ENCODE measurements at places on chromosomes 12 and 14. TPM values are rescaled to one million over a fixed set of nuclear protein-coding genes. Genes with fewer than 3 reads are reported as not detected.

NRXN3 gene
- total RNA-seq = 21.9 TPM

DNA sequence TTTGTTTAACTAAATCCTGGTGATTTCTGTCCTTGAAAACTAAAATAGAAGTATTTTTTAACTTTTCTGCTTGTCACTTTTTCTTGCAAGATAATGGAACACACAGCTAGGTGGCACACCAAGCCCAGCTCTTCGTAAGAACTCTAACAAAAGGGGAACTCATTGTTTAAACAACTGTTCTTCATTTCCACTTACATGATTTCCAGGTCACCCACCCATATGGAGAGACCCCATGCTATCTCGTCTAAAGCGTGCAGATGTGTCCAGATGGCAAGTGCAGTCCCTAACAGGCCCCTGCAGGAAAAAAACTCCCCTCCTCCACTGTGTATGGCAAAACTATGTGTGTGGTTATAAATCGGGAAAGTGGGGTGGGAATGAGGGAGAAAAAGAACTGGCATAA lies 43.3 kb upstream of the NT5DC3 start:
- DNase-seq = peak; percentile 23

MAP4K5 gene
- 57.6 TPM for total RNA-seq

GRCh38 chr14:39268393-39268792 lies 34.7 kb downstream of the MIA2 start:
- DNase-seq = no peak

GRCh38 chr14:52313903-52314594 lies at the start of gene PTGER2:
TSS of gene PTGER2 (plus strand) at chr14:52314312. CDS start at chr14:52314549, 237 bp downstream.
- peak; percentile 81 for DNase-seq

IRF2BPL gene
- total RNA-seq = 23.7 TPM

DNA sequence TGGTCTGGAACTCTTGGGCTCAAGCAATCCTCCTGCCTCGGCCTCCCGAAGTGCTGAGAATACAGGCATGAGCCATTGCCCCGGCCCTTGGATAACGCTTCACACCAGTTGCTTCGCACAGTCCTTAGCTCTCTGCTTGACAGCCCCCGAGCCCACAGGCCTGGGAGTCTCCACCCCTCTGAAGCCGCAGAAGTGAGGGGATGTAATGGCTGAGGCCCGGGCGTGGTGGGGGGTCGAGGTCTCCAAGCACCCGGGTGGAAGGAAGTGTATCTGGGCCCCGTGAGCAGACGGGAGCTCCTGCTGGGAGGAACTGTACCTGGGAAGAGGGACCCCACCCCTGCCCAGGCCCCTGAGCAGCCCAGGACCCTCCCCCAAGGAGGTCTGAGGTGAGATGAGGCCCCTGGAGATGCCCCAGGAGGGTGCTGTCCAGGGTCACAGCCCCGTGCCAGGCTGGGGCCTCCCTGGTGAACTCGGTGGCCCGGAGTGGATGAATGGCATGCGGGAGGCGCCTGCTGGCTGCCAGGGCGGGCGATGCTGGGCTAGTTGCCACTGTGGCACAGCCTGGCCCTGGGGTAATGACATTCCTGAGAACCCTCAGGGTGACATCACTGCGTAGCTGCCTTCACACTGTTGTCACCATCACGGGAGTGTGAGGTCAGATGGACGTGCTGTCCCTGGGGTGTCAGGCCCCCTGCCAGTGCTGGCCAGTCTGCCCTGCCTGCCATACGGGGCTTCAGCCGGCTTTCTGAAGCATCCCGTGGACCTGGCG lies 48.9 kb downstream of the KIF26A start:
- DNase-seq = no peak

DNA sequence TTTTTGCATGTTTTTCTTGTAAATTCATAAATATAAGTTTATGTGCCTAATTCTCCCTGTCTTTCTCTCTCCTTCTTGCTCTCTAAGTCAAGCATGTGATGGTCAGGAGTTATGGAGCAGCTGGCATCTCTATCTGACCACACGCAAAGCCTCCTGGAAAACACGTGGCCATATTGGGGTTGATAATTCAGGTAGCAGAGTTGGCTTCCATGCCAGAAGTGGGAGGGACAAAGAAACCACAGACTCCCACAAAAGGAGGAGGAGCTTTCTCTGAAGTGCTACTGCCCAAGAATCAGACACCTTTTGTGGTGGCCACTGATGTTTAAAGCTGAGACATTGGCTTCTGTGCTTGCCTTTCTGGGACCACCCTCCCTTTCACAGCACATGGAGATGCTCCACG lies 517.6 kb upstream of the TMEM132C start:
- DNase-seq = no peak

- no peak for DNase-seq
Measured at GRCh38 chr12:39173726-39174125, 268.3 kb upstream of the CPNE8 start.

LMNTD1 gene
- total RNA-seq = 2.5 TPM

OVCH1 gene
- 0.66 TPM for total RNA-seq

GPX2 gene
- total RNA-seq = not detected

ACVR1B gene
- total RNA-seq = 16.1 TPM

PPP4R4 gene
- total RNA-seq = 8.8 TPM

DNA sequence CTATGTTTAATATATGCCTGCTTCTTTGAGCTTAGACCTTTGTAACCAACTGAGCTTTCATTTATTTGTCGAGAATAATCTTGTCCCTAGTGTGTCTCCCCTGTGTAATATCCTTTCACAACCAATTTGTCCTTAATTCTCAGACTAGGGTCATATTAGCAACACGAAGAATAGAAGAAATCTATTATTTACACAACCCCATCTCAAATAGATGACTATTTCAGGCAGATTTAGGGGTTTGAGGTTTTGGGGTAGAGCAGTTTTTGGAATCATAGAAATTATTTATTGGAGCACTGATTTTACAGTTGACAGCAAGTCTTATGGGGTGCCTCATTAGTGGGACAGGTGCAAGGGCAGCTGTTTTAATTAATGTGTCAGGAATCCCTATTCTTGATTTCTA lies 91.2 kb upstream of the ANO4 start:
- no peak for DNase-seq

DNA sequence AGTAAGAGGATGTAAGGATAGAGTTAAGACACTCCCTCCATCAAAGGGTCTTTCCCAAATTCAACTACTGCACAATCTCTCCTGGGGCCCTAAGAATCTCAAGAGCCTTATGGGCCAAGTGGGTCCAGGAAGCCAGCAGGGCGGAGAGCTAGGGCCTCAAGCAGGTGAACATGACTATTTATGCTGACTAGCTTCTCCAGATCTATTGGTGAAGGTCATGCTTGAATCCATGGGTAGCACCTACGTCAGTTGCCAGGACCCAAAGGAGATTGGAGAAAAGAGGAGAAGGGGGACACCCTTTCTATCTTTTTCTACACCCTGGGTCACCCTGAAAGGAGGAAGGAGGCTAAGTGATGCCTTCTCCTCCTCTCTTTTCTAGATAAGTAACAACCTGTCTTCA lies 534.2 kb upstream of the MIS18BP1 start:
- no peak for DNase-seq

- DNase-seq = no peak
Measured at GRCh38 chr12:47216150-47216677, 136.5 kb upstream of the AMIGO2 start.

ACADS gene
- 11.9 TPM for total RNA-seq

DNA sequence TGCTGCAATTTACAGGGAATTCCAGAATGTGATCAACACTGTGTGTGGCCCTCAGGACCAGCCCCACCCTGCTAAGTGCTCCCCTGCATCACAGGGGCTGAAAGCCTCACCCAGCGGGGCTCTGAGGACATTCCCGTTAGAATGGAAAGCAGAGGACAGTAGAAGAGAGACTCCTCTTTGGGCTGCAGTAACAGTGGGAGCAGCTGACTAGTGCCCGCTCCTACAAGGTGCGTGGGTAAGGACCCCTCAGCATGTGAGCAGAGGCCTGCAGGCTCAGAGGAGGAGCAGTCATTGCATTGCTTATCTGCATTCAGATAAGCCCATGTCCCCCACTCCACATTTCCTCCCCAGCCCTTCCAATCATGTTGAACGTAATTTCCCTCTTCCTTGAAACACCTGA lies 120.1 kb downstream of the ITPR2 start:
- no peak for DNase-seq

RERG gene
- total RNA-seq = 17.5 TPM

- no peak for DNase-seq
Measured at GRCh38 chr14:102591372-102591943, 991 bp upstream of the RCOR1 start.

GRCh38 chr12:10207136-10207535 lies 5.5 kb upstream of the GABARAPL1 start:
- DNase-seq = no peak

PWP1 gene
- total RNA-seq = 49.2 TPM

TAS2R30 gene
- 5.7 TPM for total RNA-seq

GRCh38 chr14:64844272-64844671 lies 35.4 kb downstream of the SPTB start:
- no peak for DNase-seq

CPNE6 gene
- total RNA-seq = 55.7 TPM

PRR4 gene
- 11.8 TPM for total RNA-seq

DNA sequence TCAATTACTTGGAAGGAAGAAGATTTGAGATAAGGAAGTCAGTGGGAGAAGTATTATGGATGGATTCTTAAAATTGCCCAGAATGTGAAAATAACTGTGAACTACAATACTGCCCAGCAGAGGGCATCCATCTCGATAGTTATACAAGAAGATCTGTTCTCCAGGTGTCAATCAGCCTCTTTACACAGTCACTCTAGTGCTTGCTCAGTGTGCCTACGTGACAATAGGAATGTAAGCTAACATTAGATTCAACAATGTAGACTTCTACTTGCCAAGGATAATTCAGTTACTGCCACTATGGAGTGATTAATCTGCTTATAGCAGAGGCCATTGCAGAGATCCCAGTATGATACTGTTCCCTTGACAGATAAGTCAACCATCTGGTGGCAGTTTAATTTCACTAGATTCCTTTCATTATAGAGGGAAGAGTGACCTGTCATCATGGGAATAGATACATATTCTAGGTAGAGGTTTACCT lies 10.6 kb upstream of the MAP4K5 start:
- no peak for DNase-seq

ACOT6 gene
- total RNA-seq = 0.11 TPM

POTEG gene
- not detected for total RNA-seq

DNA sequence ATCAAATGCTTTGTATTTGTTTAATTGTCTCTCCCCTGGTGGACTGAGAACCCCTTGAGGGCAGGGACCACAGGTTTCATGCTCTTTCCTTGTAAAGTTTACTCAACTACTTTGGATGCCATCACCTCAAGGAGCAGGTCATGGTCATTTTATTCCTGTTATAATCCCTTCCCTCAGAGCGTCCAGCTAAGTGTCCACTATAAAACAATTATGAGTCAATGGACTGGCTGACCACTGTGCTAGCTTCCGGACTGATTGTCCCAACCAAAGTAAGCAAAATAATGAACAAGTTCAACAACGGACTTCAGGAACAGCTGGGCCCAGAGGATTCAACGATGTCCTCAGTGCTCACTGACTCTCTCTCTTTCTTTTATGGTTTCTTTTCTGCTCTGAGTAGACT lies 18.2 kb downstream of the AK7 start:
- no peak for DNase-seq

- DNase-seq = no peak
Measured at GRCh38 chr14:22106700-22107697, 433.4 kb upstream of the OR4E1 start.

ANHX gene
- total RNA-seq = not detected

DNA sequence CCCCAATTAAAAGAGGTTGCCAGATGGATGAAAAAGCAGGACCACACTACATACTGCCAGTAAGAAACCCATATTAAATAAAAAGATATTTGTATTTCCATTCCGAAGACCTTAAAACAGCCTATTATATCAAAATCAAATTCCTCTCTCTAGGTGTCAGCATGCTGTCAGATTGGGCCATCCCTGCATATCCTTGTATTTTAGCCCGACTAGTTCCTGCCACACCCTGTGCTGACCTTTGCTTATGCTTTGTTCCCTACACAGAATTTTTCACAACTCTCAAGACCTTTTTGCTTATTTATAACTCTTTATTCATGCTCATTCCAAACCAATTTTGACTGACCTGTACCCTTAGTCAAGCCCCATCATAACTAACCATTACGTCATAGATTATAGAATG lies 12.8 kb downstream of the GSKIP start:
- no peak for DNase-seq

- no peak for DNase-seq
Measured at GRCh38 chr12:128286970-128287369, 20.0 kb downstream of the TMEM132C start.

DNA sequence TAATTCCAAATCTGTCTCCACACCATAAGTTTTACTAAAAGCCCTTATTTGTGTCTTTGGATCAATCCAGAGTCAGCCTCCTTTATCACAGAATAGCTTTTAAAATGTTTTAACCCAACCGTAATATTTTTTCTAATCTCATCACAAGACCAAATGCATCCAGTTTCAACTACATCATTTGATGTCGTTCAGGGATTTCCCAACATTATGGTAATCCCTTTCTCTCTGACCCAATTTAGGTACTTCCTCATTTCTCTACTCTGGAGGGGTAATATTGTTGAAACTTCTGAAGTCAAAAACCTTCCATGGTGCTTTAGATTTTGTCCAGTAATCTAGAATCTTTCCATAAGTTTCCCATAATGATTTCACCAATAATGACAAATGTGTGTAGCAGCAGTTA lies 596.8 kb downstream of the SOX5 start:
- no peak for DNase-seq

GRCh38 chr12:5904441-5904840 lies 40.6 kb downstream of the ANO2 start:
- DNase-seq = no peak

DNA sequence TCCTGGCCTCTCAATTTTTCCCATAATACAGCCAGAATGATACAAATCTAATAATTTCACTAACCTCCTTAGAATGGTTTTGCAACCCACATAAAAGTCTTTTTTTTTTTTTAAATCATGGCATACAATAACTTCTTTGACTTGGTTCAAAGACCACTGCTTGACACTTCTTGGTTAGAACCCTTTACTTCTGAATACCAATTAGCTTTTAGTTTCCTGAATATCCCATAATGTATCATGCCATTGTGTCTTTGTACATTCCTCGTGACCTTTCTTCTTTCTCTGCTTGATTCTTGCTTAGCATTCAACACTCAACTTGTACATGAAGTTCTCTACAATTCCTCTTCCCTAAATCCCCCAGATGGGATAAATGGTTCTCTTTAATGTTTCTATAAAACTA lies 19.3 kb downstream of the KLHL28 start:
- no peak for DNase-seq

- DNase-seq = no peak
Measured at GRCh38 chr14:102279688-102280348, 25.1 kb downstream of the MOK start.

GTF2H3 gene
- 36.1 TPM for total RNA-seq

DNA sequence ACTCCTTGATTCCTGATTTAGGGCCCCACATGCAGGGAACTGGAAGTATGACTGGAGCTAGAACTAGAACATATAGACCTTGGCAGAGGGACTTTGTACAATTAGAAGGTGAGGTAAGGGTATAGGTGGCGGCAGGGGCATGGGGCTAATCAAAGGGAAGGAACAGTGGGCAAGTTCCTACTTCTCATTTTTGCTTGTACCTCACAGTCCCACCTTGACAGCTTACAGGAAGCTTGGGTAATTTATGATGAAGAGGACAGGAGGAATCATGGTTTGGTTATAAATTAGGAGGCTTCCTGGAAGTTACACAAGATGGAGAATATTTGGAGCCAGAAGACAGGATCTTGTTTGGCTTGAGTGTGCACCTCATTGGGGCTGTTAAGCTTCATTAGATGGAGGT lies 33.4 kb downstream of the SUSD6 start:
- DNase-seq = no peak

MYF5 gene
- total RNA-seq = not detected

RBP5 gene
- 0.20 TPM for total RNA-seq

Data from spinal cord (tissue), 10 donors.